ENCODE measurements at places on chromosomes 6 and 20.

DNA sequence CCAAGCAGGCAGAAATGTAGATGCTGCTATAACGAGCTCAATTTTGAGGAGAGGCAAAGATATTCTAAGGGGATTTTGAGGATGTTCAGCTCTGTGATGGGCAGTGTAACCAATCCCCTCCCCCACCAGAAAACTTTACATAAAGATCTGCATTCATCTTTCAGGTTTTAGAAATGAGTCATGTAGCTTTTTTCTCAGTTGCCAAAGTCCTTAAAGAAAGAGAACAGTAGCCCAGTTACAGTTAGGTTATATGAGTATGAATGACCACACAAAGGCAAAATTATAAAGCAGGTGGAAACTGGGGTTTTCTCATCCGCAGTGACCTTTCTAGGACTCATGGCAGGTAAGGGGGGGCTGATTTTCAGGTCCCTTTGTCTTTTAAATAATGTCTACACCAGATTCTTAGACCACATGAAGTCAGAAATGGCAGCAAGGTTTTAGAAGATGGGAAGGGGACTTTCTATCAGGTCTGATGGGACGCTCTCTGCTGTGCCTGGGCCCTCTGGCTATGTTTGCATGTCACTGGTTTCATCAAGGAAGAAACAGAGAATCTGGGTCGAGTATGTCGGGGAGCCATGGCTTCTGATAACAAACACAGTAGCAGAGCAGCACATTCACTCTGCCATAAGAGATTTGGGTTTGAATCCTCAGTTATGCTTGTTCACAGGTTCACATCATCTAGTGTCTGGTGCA lies 94.7 kb downstream of the CLIC5 start:
- no peak for DNase-seq

GRCh38 chr6:52512199-52512598 lies 64.7 kb downstream of the TRAM2 start:
- no peak for DNase-seq

DNA sequence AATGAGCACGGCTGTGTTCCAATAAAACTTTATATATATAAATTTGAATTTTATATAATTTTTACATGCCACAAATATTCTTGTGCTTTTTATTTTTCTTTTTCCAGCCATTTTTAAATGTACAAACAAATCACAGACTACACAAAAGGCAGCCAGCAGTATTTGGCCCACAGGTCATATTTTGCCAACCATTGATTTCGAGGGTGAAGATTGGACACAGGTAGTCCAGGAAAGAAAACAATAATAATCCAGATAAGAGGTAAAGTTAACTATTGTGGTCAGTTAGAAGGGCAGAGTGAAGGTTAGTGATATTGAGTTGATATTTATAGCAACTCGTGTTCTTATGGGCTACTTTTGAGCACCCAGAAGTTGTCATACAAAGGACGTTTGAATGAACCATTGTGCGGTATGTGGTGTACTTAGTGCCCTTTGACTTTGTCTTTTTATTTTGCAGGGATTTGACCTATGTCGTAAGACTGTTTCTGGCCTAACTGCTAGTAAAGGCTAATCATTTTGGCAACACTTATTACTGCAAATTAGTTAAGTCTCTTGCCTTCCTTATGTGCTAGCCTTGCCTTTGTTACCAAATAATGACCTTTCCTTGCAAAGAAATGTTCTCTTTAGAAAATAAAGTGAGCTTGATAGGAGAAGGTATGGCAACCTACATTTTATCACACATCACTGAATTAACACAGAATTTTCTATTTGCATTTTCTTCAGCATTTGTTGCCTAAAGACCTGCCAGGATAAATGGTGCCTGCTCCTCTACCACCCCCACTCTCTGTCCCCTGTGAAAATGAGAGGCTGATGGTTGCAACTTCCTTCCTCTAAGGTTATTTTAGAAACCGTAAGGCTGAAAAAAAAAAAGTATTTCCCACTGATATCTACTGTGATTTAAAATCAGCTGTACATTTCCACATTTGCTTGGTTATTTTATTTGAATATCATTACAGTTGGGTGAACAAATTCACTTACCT lies 493.9 kb upstream of the SOX4 start:
- no peak for DNase-seq

- DNase-seq: no peak
Measured at GRCh38 chr6:87210979-87211378, 55.6 kb downstream of the ZNF292 start.

DNA sequence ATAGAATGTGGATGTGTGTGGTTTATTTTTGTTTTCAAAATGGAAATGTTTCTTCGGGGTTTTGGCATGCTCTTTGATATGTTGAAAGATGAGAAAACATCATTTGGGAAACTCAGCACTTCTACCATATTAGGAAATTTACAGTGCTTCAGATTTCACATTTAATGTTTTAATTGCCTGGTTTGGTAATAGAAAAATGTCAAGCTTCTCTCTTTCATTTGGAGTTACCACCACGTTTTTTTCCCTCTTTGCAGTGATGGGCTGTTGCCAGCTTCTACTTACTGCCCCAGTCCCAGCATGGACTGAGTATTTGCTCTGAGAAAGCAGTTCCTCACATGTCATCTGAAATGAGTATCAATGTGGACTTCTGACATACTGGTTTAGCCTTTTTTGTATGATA lies 267.7 kb downstream of the PRL start:
- no peak for DNase-seq

DNA sequence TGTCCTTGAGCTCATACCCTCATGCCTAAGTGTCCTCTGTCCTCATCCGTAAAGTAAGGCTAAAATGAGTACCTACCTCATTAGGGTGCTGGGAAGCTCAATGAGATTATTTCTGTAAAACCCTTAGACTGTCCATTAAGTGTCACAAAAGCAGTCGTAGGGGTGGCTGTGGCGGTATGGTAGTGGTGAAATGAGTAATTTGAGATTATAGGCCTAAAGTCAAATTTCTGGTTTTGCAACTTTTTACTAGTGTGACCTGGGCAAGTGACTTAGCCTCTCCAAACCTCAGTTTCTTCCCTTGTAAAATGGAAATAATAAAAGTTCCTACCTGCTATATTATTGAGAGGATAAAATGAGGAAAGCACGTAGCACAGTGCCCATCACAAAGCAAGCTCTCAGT lies 148.2 kb upstream of the AKAP12 start:
- DNase-seq: no peak

- no peak for DNase-seq
Measured at GRCh38 chr6:148223424-148223842, 119.2 kb upstream of the SASH1 start.

- DNase-seq: no peak
Measured at GRCh38 chr6:43730634-43731033, 39.4 kb upstream of the VEGFA start.

DNA sequence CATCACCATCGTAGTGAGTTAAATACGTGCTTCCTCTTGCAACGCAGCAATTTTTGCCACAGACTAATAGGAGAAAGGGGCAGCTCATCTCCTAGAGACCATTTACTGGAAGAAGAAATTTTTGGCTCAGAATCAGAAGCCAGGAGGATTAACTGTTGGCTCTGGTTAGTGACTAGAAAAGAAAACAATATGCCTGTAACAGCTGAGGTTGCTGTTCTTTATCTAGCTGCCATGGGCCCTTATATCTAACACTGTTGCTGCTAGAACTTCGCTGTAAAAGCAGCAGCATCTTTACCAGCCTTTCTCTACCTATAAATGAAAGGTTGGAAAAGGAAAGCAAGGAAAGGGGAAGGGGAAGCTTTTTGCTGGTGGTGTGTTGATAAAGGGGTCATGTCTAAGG lies 65.9 kb downstream of the FAM135A start:
- DNase-seq: no peak

DNA sequence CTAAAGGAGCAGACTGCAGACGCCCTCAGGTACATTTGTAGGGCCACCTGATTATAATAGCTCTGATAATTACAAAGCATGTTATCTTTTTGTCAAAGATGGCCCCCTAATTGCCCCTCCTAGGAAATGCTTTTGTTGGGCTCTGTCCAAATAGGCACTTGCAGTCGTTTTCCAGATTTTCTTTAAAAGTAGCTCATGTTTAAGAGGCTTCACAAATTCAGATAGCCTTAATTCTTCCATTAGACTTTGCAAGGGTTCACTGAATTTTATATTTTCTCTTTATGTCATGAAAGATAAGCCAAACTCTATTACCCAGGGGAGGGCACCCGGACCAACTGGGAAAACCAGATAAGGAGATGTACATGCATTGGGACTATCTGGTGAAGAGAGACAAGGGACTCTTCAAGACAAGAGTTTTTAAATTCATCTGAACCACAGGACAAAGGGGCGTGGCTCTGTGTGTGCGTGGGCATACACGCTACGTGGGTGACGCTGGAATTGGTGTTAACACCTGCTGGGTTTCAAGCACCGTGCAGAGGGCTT lies 95.6 kb downstream of the TOX2 start:
- no peak for DNase-seq

DNA sequence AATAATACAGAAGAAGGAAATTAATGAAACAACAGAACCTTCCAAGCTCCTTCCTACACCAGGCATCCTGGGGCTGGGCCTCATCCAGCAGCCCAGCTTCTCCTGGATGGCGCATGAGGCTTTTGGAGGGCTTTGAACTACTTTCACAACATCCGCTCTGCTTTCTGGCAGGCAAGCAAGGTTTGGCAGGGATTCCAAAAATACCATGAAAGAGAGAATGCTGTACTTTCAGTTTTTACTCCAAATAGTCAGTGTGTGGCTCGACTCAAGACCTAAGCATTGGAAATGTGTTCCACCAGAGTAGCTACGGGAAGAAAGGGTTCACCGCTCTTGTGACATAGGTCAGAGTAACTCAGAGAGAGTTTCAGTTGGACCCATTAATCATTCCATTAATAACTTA lies 125.4 kb downstream of the OPRM1 start:
- DNase-seq: no peak

GRCh38 chr6:43738877-43739641 lies 31.0 kb upstream of the VEGFA start:
- DNase-seq: no peak

- DNase-seq: no peak
Measured at GRCh38 chr20:52867305-52867704, 104.9 kb upstream of the TSHZ2 start.

- no peak for DNase-seq
Measured at GRCh38 chr6:169622618-169623017, 79.2 kb downstream of the WDR27 start.

- DNase-seq: no peak
Measured at GRCh38 chr6:72890233-72890632, 268.4 kb downstream of the KCNQ5 start.

- no peak for DNase-seq
Measured at GRCh38 chr20:41279546-41280225, 37.8 kb downstream of the ZHX3 start.

DNA sequence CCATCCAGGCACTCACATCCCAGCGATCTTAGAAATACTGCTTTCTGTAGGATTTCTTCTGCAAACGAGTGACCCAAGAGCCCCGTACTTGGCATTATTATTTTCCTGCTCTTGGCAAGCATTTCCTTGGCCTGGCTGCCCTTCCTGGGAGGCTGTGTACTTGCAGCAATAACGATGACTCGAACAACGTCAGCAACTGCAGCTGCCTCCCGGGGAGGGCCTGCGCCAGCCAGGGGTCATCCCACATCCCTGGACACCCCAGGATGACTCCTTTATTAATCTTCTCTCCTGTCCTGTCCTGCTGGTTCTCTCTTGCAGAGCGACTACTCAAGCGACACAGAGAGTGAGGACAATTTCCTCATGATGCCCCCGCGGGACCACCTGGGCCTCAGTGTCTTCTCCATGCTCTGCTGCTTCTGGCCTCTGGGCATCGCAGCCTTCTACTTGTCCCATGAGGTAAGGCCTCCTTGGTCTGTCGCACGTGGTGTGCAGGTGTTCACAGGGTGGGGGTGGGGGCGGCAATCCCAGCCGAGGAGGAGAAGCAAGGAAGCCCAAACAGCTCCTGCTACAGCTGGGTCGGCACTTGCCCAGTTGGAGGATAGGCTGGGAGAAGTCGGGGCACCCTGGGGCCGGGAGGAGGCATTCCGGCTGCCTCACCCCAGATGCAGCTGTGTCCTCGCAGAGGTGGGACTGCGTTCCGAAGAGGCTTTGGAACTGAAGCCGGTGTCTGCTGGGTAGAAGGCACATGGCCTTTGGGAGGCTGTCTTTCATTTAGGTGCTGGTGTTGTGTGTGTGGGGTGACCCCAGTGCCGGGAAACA lies 115.3 kb downstream of the SYNDIG1 start:
- no peak for DNase-seq

DNA sequence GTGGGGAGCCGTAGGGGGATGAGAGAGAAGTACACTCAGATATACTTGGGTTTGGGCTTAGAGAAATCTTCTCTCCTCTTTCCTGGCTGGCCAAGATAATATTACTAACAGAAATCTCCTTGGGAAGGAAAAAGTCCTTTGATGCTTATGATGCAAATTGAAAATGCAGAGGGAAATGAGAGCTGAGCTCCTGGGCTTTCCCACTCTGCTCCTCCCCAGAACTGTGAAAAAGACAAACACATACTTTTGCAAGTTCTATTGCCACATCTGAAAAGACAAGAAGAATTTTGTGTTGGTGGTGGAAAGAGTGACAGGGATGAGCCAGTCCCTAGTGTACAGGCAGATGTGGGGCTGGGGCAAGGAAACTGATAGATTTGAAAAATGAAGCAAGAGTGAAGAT lies 185.9 kb downstream of the ANKRD60 start:
- DNase-seq: no peak

DNA sequence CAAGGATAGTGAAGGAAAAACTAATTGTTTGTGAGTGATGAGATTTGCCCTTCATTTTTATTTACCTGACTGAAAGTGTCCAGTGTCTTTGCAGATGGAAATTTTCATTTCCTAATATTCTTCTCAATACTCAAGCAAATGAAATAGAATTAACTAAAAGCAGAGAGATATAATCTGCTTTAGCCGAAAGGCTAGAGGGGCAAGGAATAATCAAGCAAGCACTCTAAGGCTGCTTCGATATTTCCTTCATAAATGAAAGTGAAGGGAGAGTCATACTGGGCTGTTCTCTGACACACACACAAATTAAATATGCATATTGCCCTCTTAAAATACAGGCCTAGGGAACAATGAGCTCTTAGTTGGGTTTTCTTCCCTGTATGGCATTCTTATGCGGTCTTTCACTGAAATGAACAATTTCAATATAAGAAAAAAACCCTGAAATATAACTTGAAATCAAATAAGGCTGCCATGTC lies 47.5 kb upstream of the POPDC3 start:
- no peak for DNase-seq

DNA sequence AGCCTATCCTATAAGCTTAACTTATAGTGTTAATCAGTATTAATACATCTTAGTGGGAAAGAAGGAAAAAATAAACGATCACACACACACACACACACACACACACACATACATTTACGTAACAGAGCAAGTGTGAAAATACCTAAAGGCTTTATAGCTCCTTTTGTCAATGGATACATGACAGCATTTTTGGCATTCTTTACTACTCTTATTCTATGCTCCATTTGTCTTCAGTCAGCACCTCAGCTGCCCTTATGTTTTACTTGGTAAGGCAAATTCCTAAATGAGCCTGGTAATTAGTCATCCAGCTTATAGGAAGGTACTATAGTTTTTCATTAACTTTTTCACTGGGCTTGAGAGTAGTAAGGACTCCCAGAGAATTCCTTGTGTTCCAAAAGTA lies 25.1 kb upstream of the SLC17A3 start:
- no peak for DNase-seq

GRCh38 chr6:7921046-7921445 lies 10.5 kb upstream of the TXNDC5 start:
- DNase-seq: no peak
